ENCODE measurements at places on chromosomes 13 and 19.

GRCh38 chr13:33069365-33069764 lies 53.1 kb downstream of the KL start:
- no peak for DNase-seq

GRCh38 chr19:14366529-14366928 lies 14.7 kb upstream of the ADGRE5 start:
- DNase-seq = peak; percentile 87

- peak; percentile 28 for DNase-seq
Measured at GRCh38 chr19:45340232-45340898, at the start of gene KLC3. KLC3 (plus strand) TSS chr19:45340750; CDS start chr19:45345542, 4,792 bp downstream.

DNA sequence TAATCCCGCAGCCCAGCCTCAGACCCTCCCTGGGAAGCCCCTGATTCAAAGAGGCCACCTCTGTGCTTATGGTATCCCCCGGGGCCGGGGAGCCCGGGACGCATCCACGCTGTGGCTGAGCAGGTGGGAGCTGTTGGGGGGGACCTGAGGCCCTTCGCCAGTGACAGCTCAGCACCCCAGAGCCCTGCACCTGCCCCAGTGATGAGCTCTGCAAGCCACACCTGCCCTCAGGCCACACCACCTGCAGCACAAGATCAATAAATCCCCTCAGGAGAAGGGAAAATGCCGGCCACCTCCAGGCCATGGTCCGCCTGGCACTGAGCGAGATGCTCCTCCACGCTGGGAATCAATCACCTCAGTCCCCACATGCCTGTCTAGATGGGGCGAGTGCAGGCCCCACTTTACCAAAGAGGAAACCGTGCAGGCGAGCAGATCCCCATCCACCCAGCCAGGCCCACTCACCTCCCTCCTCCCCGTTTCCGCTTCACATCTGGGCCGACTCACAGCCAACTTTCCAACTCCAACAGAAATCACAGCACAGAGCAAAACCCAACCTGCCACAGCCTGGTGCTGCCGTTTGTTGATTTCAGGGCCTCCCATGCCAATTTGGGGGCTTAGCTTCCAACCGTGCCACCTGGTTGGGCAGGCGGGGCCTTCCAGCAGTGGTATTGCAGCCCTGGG lies 12.8 kb downstream of the MOB3A start:
- DNase-seq = peak; percentile 73

- no peak for DNase-seq
Measured at GRCh38 chr13:43694146-43694664, 92.6 kb downstream of the ENOX1 start.

GRCh38 chr19:1354970-1355567 lies 28.6 kb upstream of the NDUFS7 start:
- DNase-seq = no peak

GRCh38 chr19:45789035-45789786 lies 3.4 kb downstream of the DMWD start:
- no peak for DNase-seq

GRCh38 chr13:73220966-73221720 lies 162.3 kb downstream of the KLF5 start:
- no peak for DNase-seq

- DNase-seq = no peak
Measured at GRCh38 chr13:25291691-25292090, 4.4 kb upstream of the MTMR6 start.

DNA sequence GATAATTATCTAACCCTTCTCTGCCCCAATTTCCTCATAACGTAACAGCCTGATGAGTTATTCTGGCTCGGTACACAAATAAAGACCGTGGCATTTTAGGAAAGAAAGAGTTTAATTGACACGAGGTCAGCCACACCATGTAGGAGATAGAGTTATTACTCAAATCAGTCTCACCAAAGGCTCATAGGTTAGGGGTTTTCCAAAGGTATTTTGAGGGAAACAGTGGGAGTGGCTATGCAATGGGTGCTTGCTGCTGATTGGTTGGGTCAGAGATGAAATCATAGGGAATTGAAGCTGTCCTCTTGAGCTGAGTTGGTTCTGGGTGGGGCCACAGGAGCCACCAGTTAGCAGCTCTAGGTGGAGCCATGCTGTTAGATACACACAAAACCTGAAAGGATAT lies 137.5 kb downstream of the FREM2 start:
- no peak for DNase-seq

DNA sequence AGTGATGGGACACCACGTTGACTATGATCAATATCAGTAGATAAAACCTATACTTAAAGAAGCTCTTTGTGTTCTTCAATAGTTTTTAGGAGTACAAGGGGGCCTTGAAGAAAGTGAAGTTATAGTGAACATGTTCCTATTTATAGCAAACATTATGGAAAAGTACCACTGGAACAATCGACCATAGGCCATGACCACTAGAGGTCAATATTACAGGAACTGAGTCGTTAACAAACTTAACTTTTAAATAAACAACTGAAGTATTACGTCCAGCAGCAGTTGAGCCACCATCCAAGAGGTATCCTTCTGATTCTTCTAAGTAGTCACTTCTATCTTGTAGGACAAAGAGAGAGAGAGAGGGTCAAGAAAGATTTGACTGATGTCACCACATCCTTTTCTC lies 391.0 kb upstream of the SLITRK5 start:
- DNase-seq = no peak

DNA sequence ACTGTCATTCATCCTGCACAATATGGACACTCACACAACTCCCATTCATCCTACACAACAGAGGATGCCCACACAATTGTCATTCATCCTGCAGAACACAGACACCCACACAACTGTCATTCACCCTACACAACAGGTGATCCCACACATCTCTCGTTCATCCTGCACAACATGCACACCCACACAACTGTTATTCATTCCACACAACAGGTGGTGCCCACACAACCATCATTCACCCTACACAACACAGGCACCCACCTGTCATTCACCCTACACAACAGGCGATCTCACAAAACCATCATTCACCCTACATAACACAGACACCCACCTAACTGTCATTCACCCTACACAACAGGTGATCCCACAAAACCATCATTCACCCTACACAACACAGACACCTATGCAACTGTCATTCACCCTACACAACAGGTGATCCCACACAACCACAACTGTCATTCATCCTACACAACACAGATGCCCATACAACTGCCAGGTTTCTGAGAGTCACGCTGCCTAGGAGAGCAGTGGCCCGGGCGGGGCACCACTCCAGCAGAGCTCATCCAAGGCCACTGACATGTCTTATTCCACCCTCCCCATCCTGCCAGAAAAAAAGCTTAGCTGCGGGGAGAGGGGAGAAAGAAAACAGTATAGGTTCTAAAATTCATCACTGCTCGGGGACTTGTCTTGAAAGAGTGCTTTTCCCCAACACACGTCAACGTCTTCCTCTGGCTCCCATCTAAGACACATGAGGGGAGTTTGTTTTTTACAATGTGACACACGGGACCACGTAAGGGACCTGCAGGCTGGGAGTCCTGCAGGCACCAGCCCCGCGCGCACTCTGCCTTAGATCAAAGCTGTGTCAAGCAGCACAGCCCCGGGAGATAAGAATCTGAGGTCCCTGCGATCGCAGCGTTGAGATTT lies 44.0 kb downstream of the KLF2 start:
- peak; percentile 70 for DNase-seq

DNA sequence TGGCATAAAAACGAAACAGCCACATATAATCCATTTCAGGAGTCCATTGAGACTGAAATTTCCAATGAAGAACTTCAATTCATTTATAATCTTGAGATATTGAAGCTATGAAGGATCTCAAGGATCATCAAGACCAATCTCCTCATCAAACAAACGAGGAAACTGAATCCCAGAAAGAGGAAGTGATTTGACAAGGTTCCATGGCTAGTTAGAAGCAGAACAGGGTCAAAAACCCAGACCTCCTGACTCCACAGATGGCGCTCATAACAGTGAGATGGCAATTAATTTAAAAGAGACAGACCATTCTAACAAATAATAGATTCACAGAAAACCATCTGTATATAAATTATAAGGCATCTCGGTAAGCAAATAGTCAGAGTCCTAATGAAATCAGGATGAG lies 229.7 kb downstream of the KCTD12 start:
- no peak for DNase-seq

- no peak for DNase-seq
Measured at GRCh38 chr13:113828282-113828825, 35.5 kb downstream of the GAS6 start.

DNA sequence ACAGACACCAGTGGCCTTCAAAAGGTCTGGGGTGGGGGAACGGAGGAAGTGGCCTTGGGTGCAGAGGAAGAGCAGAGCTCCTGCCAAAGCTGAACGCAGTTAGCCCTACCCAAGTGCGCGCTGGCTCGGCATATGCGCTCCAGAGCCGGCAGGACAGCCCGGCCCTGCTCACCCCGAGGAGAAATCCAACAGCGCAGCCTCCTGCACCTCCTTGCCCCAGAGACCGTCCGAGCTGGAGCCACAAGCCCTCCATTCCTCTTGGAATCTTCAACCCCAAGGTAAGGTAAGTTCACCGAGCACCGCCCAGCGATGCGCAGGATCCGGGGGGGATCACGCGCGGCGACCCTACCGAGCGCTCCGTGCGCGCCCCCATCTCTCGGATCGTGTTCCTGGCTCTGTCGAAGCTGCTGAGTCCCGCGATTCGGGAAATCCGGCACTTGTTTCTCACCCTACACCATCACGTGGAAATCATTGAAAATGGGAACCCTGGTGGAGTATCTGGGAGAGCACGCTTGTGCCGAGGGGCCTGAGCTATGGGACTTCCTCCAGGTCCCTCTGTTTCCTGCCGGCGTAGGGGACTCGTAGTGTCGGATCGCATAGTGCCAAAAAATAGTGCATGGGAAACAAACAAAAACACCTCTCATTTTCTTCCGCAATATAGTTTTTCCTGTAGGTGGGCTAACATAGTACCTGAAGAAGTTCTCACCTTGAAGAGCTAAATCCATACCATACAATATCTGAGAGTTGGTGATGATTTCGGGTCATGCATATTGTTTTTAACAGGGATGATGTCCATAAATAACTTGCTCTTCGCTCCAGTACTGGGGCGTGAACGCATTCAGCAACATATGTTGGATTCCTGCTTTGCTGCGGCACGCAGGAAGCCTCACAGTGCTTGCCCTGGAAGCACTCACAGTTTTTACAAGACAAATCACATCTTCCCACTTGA lies 9.3 kb downstream of the PDX1 start:
- no peak for DNase-seq

DNA sequence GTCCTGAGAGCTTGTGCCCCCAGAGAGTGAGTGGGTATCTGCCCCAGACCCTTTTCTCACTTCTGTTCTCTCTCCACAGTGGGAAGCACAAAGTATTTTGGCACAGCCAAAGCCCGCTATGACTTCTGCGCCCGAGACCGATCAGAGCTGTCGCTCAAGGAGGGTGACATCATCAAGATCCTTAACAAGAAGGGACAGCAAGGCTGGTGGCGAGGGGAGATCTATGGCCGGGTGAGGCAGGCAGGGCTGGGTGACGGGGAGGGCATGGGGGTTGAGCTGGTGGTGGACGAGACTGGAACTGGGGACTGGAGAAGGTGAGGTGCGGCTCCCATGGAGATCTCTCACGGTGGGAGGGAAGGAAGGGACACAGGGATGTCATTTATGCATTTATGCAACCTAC lies 33.5 kb upstream of the ADGRE1 start:
- DNase-seq = no peak

GRCh38 chr19:5083547-5083965 lies 114.6 kb downstream of the KDM4B start:
- DNase-seq = no peak

- DNase-seq = no peak
Measured at GRCh38 chr19:14135985-14136508, 342 bp downstream of the ASF1B start.

DNA sequence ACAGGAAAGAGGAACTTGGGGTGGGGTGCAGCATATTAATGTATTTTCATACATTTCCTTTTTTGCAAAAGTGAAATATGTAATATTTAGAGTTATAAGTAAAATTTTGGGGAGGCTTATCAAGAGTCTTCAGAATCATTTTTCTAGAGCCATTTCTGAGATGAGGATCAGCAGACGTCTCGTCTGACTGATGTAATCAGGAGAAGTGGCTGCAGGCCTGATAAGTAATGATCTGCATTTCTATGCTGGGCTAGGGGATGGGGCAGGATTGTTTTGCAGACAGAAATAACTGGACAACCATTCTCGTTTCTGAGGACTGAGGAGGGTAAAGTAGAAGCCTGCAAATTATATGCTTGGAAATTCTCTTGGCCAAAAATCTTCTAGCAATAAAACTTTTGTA lies 89.2 kb upstream of the ARGLU1 start:
- DNase-seq = no peak

DNA sequence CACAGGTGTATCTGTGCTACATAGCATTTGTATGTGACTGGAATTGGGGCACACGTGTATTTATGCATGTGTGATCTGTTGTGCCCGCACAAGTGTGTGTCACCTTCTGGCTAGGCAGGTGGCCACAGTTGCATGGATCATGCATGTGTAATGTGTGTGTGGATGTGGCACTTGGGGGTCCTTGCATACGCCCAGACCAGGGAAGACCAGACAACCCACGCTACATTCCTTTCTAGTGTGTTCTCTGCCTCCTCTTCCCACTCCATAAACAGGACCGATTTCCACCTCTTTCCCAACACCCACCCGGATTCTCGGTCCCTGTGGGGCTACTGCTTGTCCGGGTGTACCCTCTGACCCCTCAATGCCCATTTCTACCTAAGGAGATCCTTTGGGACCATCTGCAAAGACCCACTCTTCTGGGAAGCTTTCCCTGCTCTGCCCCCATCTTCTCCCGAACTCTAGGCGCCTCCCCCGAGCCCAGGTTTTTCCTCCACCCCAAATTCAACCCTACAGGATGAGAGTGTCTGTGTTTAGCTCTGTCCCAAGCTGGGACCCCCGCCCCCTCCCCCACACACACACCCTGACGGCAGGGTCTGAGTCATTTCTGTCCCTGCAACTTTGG lies 12.3 kb downstream of the STAP2 start:
- DNase-seq = no peak

DNA sequence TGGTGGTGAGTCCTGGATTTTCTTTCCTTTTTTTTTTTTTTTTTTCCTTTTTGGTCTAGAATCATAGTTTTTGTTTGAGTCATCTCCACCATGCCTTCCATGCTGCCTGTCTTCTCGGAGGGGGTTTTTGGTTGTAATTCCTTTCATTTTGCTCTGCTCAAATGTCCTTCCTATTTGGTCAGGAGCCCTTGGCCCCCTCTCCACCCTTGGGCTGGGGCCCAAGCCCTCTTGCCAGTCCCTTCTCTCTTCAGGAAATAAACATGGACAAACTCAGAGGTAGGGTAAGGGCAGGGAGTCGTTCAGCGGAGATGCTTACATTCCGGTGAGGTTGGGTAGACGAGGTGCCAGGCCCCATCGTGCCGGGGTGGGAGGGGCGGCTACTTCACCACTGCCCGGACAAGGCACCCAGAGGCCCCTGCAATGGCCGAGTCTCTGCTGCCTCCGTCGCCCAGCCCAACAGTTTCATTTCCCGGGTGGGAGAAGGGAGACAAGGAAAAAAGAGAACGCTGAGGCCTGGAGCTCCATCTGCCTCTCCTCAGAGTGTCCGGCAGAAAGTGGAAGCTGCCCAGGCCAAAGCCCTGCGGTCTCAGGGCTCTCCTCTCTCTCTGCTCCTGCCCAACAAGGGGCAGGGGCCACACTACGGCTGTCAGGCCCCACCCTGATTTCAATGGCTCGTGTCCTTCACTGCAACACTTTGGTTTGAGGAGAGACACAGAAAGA lies 12.7 kb downstream of the ZNF574 start:
- no peak for DNase-seq

GRCh38 chr13:40336228-40337221 lies 329.9 kb downstream of the FOXO1 start:
- no peak for DNase-seq
